ENCODE measurements at places on chromosomes 11 and 22. TPM values are rescaled to one million over a fixed set of nuclear protein-coding genes. Genes with fewer than 3 reads are reported as not detected.

Gene GPR83
- not detected for total RNA-seq

Gene RIMBP3C
- total RNA-seq = not detected

Gene AGBL2
- 2.3 TPM for total RNA-seq

Gene SCUBE1
- not detected for total RNA-seq

Gene OR51E2
- not detected for total RNA-seq
